ENCODE measurements at places on chromosomes 1 and 21. TPM values are rescaled to one million over a fixed set of nuclear protein-coding genes. Genes with fewer than 3 reads are reported as not detected.

Gene MDM4
- total RNA-seq = 14.5 TPM

DNA sequence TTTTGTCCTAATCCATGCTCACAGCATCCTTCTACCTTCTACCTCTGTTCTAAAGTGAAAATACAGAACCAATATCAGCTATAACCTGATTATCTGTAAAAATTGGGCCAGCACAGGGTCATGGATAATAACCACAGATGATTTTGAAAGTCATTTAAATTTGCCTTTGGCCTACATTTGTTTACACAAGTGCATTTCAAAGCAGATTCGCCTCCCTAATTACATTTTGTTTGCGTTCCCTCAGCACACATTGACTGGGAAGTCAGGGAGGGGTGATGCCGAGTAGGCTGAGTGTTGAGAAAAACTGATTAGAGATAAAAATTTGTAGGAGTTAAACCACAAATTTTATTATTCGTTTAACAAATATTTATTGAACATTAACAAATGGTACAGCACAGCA lies 19.2 kb upstream of the RGS8 start:
- DNase-seq = no peak

Gene FASLG
- total RNA-seq = 0.52 TPM

Gene INSRR
- not detected for total RNA-seq

GRCh38 chr1:148328884-148329283 lies 154.2 kb downstream of the PPIAL4G start:
- no peak for DNase-seq

GRCh38 chr1:38500891-38501290 lies 358.7 kb downstream of the RRAGC start:
- no peak for DNase-seq

DNA sequence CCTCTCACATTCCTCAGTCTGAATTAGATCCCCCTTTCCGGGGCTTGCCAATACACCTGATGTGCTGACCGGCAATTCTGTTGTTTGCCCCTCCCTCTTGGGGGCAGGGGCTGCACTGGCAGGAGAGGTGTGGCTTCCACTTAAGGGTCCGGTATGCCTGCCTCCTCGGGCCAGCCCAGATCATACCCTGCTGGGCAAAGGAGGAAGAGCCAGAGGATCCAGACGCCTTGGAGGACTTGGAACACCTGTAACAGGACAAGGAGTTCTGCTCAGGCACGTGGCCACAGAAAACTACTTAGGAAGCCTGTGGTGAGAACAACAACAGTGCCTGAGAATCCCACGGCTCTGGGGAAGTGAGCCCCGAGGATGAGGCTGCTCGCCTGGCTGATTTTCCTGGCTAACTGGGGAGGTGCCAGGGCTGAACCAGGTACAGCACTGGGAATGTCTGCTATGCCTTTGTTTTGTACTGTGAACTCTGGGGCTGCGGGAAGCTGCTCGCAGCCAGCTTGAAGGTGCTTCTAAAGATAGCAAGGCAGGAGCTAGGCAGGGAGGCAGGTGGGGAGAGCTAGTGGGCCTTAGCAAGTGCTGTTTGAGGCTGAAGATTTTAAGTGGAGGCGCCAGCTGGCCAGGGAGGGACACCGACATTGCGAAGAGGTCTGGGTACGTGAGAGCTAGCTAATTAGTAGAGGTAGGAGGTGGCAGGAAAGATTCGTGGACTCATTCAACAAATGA lies at the start of gene SMPDL3B:
Gene SMPDL3B, plus strand, starts transcription at position 183 of the 732 bp plus-strand sequence. Its CDS starts 184 bp downstream, at position 367.
- DNase-seq = no peak

DNA sequence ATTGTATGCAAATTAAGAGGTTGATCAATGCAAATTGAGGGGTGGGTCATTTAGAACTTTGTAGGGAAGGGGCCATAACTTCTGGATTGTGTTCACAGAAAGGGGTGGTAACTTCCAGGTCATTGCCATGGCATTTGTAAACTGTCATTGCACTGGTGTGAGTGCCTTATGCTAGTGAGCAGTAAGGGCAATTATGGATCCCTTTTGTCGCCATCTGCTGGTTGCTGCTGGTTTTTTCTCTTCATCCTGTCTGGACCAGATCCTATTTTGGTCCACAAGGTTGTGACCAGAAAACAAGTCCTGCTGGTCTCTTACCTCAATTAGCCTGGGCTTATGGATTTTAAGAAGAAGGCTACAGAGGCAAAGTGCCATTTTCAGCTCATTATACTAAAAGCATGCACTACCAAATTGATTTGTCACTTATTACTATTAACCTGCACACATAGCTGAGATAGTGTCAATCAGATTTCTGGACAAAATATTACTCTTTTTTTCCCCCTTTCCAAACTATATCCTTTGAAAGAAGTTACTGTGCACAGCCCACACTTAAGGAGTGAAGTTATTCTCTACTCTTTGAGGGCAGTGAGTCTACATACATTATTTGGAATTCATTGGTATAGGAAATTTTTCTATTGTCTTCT lies 196.2 kb downstream of the ZC3H11B start:
- peak; percentile 48 for DNase-seq

Gene PKLR
- total RNA-seq = not detected

Gene TRIM46
- 3.1 TPM for total RNA-seq

Gene IARS2
- total RNA-seq = 107 TPM

Gene CYP4A11
- total RNA-seq = not detected

Gene TFF1
- total RNA-seq = not detected

- DNase-seq = peak; percentile 47
Observed at GRCh38 chr1:242467556-242468145, 56.8 kb downstream of the PLD5 start.

Gene MAP10
- 2.4 TPM for total RNA-seq

Gene ADGRB2
- total RNA-seq = 22.6 TPM

DNA sequence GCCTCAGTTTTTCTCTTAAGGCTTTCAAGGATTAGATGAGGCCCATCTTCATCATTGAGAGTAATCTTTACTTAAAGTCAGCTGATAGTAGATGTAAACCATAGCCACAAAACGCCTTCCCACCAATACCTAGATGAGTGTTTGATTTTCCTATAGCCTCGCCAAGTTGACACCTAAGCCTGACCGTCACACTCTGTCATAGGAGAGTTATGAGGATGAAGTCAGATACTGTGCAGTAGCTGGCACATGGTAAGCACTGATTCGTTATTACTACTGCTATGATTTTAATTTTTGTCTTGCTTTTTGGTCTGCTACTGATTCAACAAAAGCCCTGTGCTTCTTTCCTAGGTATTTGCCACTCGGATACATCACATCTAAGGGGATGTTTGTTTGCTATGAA lies 395.5 kb downstream of the RPS6KC1 start:
- DNase-seq = no peak

DNA sequence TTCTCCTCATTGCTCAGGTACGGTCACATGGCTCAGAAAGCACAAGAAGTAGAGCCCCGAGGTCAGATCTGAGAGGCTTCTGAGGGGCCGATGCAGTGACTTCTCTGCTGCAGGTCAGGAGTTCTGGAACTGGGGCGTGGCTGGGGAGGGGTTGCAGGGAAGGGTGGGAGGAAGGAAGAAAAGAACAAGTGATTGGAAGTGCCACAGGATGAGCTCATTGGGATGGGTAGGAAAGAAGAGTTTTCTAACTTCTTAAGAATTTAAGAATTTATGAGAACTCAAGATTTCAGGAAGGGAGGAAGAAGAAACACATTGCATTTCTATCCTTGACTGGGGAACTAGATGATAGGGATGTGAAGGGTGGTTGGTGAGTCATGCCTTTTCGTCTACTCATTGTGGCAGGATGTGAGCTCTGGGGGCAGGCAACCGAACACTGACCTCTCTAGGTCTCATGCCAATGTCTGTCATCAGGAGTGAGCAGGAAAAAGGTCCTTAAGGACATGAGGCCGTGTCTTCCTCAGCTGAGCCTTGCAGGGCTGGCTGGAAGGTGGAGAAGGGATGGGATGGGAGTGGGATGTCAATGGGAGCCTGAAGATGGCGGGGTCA lies 497 bp downstream of the FCRLB start:
- DNase-seq = peak; percentile 85

GRCh38 chr1:223621312-223621734 lies 44.2 kb downstream of the CAPN8 start:
- no peak for DNase-seq

Gene KIAA1614
- total RNA-seq = 5.9 TPM

GRCh38 chr1:32195531-32195930 lies 4.9 kb upstream of the CCDC28B start:
- DNase-seq = no peak

DNA sequence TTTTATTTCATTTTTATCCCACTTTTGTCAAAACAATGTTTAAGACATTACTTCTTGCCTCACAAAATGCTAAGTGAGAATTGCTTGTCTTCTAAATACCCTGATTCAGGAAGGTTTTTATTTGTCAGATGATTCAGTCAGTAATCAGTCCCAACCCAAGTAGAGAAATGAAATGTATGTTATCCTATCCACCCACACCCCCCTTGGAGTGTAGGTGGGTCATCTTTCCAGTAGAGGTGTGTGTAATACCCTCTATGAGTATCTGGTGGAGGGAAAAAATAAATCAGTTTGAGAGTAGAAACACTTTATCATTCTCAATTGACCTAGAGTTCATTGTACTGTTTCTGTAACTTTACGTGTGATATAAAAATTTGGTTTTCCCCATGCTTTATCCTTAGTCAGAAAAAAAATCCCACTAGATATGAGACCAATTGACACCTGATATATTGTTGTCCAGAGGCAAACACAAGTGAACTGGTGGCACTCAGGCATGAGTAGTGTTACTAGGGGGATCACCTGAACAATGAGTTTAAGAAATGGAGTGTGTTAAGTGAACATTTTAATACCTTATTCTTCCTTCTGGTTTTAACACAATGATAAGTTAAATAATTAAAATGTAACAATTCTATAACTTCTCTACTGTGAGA lies 153.8 kb upstream of the C1orf105 start:
- no peak for DNase-seq

Gene SDE2
- total RNA-seq = 21.5 TPM

- DNase-seq = no peak
Observed at GRCh38 chr1:6424619-6425593, at the start of gene ESPN. Gene ESPN, plus strand, starts transcription at chr1:6424776. Its CDS starts 180 bp downstream, at chr1:6424956.

Gene SERINC2
- total RNA-seq = 18.4 TPM

DNA sequence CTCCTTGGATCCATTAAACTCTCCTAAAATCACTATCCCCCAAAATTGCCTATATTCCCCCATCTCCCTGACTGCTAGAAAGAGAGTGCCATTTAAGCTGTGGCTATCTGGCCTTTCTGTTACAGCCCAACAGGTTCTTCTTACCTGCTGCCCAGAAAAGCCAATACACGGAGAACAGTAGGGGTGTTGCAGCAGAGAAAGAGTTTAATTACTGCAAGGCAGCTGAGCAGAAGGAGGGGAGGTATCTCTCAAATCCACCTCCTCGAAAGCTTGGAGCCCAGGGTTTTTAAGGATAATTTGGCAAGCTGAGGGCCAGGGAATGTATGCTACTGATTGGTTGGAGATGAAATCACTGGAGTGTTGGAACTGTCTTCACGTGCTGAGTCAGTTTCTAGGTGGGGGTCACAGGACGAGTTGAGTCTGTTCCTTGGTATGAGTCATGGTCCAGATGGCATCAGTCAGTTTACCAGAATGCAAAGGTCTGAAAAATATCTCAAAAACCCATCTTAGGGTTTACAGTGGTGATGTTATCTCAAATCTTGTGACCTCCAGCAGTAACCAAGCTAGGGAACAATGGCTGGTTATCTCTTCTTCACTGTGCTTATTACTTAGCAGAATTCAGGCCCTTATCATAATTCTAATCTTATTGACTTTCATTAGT lies 89.8 kb downstream of the SMYD3 start:
- peak; percentile 73 for DNase-seq

GRCh38 chr1:180525715-180526039 lies 23.3 kb upstream of the ACBD6 start:
- no peak for DNase-seq

- no peak for DNase-seq
Observed at GRCh38 chr1:163588796-163589195, 267.0 kb downstream of the NUF2 start.

DNA sequence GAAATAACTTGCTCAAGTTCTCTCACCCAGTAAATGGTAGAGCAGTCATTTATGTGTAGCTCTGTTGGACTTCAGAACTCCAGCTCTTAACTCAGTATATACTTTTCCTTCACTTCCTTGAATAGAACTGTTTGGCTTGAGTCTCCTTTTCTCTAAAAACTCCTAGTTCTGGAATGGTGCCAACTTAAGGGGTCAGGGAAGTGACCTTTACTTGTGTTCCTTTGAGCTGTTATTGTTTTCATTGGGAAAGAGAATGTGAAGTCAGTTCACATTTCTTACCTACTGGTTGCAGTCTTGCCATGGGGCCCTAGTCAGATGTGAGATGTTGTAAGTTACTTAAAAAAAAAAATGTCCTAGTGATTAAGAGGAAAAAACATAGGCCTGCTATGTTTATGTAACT lies 77.0 kb upstream of the MACF1 start:
- DNase-seq = peak; percentile 80

GRCh38 chr1:102050556-102050955 lies 53.8 kb upstream of the OLFM3 start:
- DNase-seq = no peak

Gene S100PBP
- total RNA-seq = 41.0 TPM

Gene CR1L
- not detected for total RNA-seq

DNA sequence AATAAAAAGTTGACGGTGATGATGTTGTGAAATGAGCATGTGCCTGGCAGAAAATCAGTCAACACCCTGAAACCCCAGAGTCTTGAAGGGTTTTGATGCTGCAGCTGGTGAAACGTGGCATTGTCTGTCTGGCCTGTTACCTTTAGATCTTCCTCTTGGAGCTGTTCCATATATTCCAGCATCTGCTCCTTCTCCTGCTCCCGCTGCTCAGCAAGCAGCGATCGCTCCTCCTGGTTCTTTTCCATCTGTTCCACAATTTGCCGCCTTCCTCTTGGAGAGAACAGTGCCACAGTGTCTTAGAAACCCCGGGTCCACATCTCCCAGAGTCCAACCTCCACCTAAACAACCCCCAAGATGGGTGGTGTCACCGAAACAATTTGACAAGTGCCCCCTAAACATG lies 15.7 kb downstream of the CFAP45 start:
- no peak for DNase-seq

- no peak for DNase-seq
Observed at GRCh38 chr1:219177363-219177762, 3.7 kb downstream of the LYPLAL1 start.

GRCh38 chr1:247291833-247292561 lies 36.1 kb downstream of the VN1R5 start:
- DNase-seq = no peak

Gene MUTYH
- 25.1 TPM for total RNA-seq

Gene SPATA46
- not detected for total RNA-seq

- DNase-seq = no peak
Observed at GRCh38 chr1:186421446-186421845, 39.5 kb downstream of the PDC start.

GRCh38 chr21:42013376-42013775 lies 3.2 kb upstream of the ZBTB21 start:
- DNase-seq = no peak

DNA sequence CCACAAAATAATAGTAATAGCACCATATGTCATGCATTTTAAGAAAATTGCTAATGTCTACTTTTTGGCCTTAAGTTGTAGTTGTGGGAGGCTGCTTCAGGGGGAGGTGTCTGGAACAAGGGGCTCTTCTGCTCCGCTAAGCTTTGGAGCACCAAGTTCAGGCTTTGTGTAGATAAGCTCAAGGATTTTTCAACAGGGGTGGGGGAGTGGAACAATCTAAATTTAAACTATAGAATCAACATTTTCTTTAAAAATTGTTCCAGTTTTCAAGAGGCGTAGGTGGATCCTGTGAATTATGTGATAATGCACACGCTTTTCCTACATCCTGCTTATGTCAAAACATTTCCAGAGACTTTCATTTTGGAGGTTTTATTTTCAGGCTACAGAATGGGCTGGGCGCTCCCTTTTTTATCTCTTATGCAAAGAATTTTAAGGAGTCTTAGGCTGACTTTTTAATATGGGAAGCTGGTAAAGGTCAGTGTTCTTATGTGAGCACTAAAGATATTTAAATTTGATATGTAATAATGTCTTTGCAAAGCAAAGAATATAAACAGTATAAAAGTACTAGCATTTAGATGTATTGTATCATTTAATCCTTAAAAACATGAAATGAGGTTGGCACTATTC lies 9.9 kb downstream of the ATP1A1 start:
- DNase-seq = no peak

Data from LHCN-M2 (cell line).